Karpas-422 (cell line): ENCODE measurements at places on chromosomes 7 and 10. TPM values are rescaled to one million over a fixed set of nuclear protein-coding genes. Genes with fewer than 3 reads are reported as not detected.

GRCh38 chr10:62527019-62527827 lies 153.1 kb downstream of the ZNF365 start:
- H3K4me1 ChIP-seq, result peaks cover 17% of the 10 kb centered on the region
- no peaks in the 10 kb centered on the region for H3K36me3 ChIP-seq
- DNase-seq, result peak; percentile 51
- no peaks in the 10 kb centered on the region for H3K27me3 ChIP-seq
- H3K4me3 ChIP-seq, result no peak overlapping the region

DNA sequence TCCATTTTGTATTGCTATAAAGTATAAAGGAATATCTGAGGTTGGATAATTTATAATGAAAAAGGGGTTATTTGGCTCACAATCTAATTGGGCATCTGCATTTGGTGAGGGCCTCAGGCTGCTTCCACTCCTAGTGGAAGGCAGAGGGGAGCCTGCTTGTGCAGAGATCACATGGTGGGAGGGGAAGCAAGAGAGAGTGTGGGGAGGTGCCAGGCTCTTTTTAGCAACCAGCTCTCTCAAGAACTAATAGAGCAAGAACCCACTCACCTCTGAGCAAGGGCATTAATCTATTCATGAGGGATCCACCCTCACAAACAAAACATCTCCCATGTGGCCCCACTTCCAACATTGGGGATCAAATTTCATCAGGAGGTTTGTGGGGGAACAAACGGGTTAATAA lies 64.6 kb downstream of the OGDH start:
- peaks cover 10% of the 10 kb centered on the region; the same call in 1 of the 2 replicates for H3K4me1 ChIP-seq
- H3K36me3 ChIP-seq, result peaks cover 7% of the 10 kb centered on the region; the same call in 1 of the 2 replicates
- no peak overlapping the region for H3K27ac ChIP-seq

DNA sequence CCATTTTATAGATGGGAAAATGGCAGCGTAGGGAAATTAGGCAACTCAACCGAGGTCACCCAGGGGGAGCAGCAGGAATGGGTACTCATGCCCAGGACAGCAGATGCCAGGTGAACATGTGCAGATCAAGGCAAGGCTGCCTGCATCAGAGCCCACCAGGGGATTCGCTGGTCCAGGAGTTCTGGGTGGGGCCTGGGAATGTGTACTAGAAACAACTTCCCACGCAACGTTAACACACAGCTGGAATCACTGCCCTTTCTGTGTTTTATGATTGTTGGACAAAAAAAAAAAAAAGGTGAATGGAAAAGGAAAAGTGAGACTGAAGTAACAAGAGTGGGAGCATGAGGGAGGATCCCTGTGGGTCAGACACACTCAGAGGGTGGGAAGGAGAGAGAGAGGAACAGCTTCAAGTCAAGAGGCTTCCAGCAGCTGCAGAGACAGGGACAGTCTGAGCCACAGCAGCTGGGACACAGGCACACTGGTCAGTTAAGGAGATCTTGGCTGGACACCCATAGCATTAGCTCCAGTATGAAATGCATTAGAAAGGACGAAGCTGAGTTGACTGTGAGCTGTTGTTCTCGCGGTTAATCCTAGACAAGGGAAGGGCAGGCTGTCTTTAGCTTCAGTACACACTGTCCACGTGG lies 187.9 kb upstream of the INHBA start:
- H3K27me3 ChIP-seq, result no peaks in the 10 kb centered on the region
- no peak overlapping the region for H3K4me3 ChIP-seq
- no peak for DNase-seq

DNA sequence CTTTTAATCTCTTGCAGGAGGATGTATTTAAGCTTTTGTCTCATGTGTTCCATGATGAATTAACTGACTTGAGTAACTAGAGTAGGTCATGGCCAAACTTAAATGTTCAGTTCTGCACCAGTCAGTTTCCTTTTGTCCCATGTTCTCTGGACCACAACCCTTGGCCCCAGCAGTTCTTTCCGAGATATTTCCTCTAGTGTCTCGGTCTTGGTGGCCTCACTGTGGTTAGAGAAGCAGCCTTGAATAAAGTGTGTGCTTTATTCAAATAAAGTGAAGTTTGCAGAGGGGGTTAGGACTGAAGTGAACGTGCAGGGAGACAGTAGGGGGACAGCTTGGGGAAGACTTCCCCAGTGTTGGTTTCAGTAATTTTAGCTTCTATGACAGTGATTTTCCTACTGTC lies 9.3 kb downstream of the ZNF212 start:
- H3K36me3 ChIP-seq, result peaks cover 17% of the 10 kb centered on the region; the same call in 1 of the 2 replicates
- peaks cover 46% of the 10 kb centered on the region for H3K4me1 ChIP-seq
- peak overlapping the region; percentile 40 for H3K4me3 ChIP-seq
- peak overlapping the region; percentile 87 for H3K27ac ChIP-seq
- H3K27me3 ChIP-seq, result no peaks in the 10 kb centered on the region
- peak; percentile 64 for DNase-seq

- peaks cover 8% of the 10 kb centered on the region; the same call in 1 of the 2 replicates for H3K36me3 ChIP-seq
- no peaks in the 10 kb centered on the region for H3K27me3 ChIP-seq
- no peak overlapping the region for H3K27ac ChIP-seq
- no peak overlapping the region for H3K4me3 ChIP-seq
- no peaks in the 10 kb centered on the region for H3K4me1 ChIP-seq
Measured at GRCh38 chr7:30566596-30566995, 28.1 kb upstream of the GARS1 start.

DNA sequence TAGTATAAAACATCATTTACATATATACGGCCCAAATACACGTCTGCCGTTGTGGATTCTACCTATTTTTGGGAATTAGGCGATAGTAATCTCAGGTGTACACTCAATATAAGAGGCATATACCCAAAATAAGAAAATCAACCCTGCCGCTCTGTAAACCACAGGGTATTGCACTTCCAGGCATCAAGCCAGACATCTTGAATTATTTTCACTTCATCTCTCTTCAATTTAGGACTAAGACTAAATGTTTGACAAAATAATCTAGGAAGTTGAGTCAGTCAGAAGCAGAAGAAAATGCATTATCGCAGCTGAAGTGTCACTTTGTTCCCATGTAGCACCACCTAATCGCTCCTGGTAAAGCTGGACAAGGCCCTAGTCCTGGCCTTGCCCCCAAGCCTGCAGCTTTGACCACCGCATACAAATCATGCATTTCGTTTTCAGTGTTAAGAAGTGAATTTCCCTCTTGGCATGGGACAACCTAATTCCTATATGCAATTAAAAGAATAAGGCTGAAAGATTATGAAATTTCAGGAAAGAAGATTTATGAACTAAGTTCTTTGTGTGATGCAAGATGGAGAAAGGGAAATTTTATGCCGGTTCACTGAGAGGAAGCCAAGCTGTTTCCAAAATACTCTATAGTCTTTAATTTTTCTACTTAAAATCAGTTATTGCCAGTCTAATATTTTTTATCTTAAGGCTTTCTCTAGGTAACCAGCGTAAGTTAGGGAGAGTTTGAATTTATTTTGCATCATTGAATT lies 26.0 kb downstream of the CABCOCO1 start:
- no peaks in the 10 kb centered on the region for H3K4me1 ChIP-seq
- no peak overlapping the region for H3K4me3 ChIP-seq
- no peaks in the 10 kb centered on the region for H3K27me3 ChIP-seq
- H3K27ac ChIP-seq, result no peak overlapping the region
- DNase-seq, result no peak

DNA sequence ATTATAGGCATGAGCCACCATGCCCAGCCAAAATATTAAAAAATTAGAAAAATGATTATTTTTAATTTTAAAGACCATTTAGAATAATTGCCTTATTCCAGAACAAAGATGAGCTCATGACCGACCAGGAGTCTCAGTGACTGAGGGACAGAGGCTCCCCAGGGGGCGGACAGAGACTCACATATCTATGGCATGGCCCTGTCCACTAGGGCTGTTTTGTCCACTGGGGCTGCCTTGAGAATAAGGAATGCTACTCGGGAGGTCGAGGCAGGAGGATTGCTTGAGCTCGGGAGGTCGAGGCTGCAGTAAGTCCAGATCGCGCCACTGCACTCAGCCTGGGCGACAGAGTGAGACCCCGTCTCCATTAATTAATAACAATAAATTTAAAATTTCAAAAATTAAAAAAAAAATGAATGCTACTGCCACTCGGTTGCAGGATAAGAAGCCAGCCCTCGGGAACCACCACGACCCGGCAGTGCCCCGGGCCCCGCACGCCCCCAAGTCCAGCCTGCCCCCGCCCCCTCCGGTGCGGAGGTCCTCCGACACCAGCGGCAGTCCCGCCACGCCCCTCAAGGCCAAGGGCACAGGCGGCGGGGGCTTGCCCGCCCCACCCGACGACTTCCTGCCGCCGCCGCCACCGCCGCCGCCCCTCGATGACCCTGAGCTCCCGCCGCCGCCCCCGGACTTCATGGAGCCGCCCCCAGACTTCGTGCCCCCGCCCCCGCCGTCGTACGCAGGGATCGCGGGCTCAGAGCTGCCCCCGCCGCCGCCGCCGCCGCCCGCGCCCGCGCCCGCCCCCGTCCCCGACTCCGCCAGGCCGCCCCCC lies 128.6 kb downstream of the APBB1IP start:
- no peak for DNase-seq
- no peaks in the 10 kb centered on the region for H3K27me3 ChIP-seq
- peaks cover 79% of the 10 kb centered on the region for H3K36me3 ChIP-seq
- H3K4me3 ChIP-seq, result no peak overlapping the region
- no peaks in the 10 kb centered on the region for H3K4me1 ChIP-seq
- no peak overlapping the region for H3K27ac ChIP-seq

GRCh38 chr7:42338916-42339540 lies 102.0 kb upstream of the GLI3 start:
- H3K36me3 ChIP-seq, result no peaks in the 10 kb centered on the region
- H3K4me3 ChIP-seq, result no peak overlapping the region
- H3K27ac ChIP-seq, result no peak overlapping the region

DNA sequence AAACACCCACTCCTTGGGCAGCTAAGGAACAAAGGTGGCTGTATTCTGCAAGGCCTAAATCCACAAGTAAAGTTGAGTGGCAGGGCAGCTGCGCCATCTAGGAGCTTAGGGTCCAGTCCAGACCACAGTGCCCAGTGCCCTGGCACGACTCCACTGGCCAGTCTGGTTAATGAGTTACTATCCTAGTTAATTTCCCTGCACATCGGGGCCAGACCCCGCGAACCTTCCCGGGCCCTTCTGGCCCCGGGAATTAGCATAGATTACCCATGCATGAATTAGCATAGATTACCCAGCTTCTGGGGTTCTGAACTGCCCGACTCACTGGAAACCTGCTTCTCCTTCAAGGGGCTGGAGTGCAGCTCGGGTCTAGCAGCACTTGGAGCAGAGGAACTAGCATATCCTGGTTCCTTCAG lies 3.2 kb upstream of the EMX2 start:
- no peaks in the 10 kb centered on the region for H3K27me3 ChIP-seq
- no peak for DNase-seq
- H3K4me3 ChIP-seq, result no peak overlapping the region
- H3K27ac ChIP-seq, result no peak overlapping the region
- no peaks in the 10 kb centered on the region for H3K36me3 ChIP-seq
- H3K4me1 ChIP-seq, result no peaks in the 10 kb centered on the region

GRCh38 chr7:44087911-44088838 lies 5.8 kb upstream of the POLM start:
- H3K27me3 ChIP-seq, result no peaks in the 10 kb centered on the region
- H3K4me3 ChIP-seq, result no peak overlapping the region
- no peaks in the 10 kb centered on the region for H3K36me3 ChIP-seq
- peaks cover 12% of the 10 kb centered on the region for H3K4me1 ChIP-seq
- DNase-seq, result no peak

DNA sequence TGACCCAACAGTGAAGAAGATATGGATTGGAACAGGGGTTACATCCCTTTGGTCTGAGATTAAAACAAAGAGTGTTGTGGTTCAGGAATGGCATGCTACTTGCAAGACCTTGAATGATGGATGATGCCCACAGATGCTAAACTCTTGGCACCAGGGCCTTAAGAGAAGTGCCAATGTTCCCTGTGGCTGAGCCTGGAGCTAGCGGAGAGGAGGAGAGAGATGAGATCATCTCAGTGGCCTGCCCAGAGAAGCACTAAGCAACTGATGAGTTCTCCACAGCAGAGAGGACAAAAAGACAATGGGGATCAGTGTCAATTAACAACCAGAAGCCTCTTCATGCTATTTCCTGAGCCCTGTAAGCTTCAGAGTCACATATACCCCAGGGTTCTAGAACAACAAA lies 97.8 kb downstream of the ELAPOR2 start:
- H3K4me1 ChIP-seq, result peaks cover 3% of the 10 kb centered on the region; the same call in 1 of the 2 replicates
- no peak overlapping the region for H3K27ac ChIP-seq
- H3K4me3 ChIP-seq, result no peak overlapping the region
- no peak for DNase-seq
- H3K36me3 ChIP-seq, result no peaks in the 10 kb centered on the region
- no peaks in the 10 kb centered on the region for H3K27me3 ChIP-seq

GRCh38 chr7:74449809-74450397 lies 3.8 kb upstream of the GTF2IRD1 start:
- no peaks in the 10 kb centered on the region for H3K36me3 ChIP-seq
- peak; percentile 88 for DNase-seq
- H3K4me3 ChIP-seq, result no peak overlapping the region
- no peaks in the 10 kb centered on the region for H3K27me3 ChIP-seq
- H3K4me1 ChIP-seq, result no peaks in the 10 kb centered on the region
- H3K27ac ChIP-seq, result no peak overlapping the region

- H3K27me3 ChIP-seq, result no peaks in the 10 kb centered on the region
- DNase-seq, result no peak
- no peaks in the 10 kb centered on the region for H3K36me3 ChIP-seq
- H3K4me3 ChIP-seq, result no peak overlapping the region
- H3K27ac ChIP-seq, result no peak overlapping the region
- no peaks in the 10 kb centered on the region for H3K4me1 ChIP-seq
Measured at GRCh38 chr7:67644151-67644550, 647.5 kb downstream of the TYW1 start.

Gene SLC18A3
- total RNA-seq, result not detected in 2 replicates

Gene CFAP69
- total RNA-seq, result 0.32 and 3.5 TPM in 2 replicates

Gene ELAPOR2
- 9.7 and 26.9 TPM in 2 replicates for total RNA-seq

Gene NKX2-3
- not detected in 2 replicates for total RNA-seq

Gene NKX6-2
- total RNA-seq, result not detected in 2 replicates

Gene SPDYE9
- not detected in 2 replicates for total RNA-seq

Gene AKR1E2
- total RNA-seq, result not detected in 2 replicates
